T1000 (cell line): ENCODE measurements at places on chromosomes 4 and X.

GRCh38 chr4:1099684-1100335, 13.6 kb downstream of the RNF212 start:
- no peak for DNase-seq

GRCh38 chrX:30920271-30920670, 31.2 kb upstream of the TAB3 start:
- DNase-seq = no peak

GRCh38 chrX:16786791-16787735, 797 bp downstream of the TXLNG start:
- DNase-seq = no peak

GRCh38 chr4:23685471-23685870, 204.4 kb downstream of the PPARGC1A start:
- DNase-seq = no peak

- no peak for DNase-seq
Observed at GRCh38 chr4:8266088-8266487, 3.5 kb upstream of the HTRA3 start.
